Chondrocyte (in vitro differentiated cells): ENCODE measurements at places on chromosomes 2 and 18.

- DNase-seq, result no peak
Observed at GRCh38 chr2:239881561-239882320, 143.4 kb downstream of the NDUFA10 start.

GRCh38 chr2:238868067-238868524 is 20.2 kb downstream of the TWIST2 start:
- no peak for DNase-seq

- no peak for DNase-seq
Observed at GRCh38 chr2:48482769-48483168, 47.2 kb upstream of the STON1 start.

DNA sequence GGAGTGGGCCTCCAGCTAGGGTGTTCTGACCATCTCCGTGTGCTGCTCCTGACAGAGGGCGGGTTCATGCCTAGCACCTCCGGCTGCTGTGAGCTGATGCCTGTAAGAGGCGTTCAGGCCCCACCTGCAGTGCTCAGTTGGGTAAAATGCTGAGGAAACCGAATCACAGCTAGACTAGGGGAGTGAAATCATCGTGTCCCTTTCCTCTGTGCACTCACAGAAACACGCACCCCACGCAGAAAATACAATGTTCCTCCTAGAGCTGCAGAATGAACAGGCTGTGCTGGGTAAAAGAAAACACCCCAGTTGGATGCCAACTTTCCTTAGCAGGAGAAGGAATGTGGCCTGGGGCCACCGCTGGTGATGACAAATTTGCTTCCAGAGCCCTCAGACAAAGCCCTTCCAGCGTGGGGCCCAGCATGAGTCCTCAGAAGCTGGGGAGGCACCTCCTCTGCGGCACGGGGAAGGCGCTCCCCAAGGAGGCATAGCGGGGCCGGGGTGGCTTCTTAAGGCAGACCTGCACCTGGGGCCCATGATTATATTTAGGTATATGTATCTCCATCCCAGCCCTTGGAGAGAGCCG is 16.3 kb upstream of the ARHGEF4 start:
- peak; percentile 73 for DNase-seq

DNA sequence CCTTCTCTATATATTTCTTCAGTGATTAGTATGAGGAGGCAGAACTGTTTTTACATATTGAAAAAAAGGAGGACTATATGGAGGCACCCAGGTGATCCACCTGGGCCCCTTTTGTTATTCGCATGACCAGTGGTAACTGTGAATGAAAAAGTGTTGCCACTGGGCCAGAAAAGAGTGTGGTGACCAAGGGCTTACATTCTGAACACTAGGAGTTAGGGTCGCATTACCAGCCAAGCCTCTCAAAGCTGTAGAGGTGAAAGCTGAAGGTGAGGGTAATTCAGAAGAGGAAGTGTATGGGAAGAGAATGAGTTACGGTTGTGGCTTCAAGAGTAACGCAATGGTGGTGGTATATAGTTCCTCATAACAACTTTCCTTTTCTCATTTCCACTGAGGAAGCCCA is 487.6 kb downstream of the TMEM182 start:
- no peak for DNase-seq

GRCh38 chr2:207805566-207806226 is 36.0 kb upstream of the FZD5 start:
- DNase-seq, result no peak

DNA sequence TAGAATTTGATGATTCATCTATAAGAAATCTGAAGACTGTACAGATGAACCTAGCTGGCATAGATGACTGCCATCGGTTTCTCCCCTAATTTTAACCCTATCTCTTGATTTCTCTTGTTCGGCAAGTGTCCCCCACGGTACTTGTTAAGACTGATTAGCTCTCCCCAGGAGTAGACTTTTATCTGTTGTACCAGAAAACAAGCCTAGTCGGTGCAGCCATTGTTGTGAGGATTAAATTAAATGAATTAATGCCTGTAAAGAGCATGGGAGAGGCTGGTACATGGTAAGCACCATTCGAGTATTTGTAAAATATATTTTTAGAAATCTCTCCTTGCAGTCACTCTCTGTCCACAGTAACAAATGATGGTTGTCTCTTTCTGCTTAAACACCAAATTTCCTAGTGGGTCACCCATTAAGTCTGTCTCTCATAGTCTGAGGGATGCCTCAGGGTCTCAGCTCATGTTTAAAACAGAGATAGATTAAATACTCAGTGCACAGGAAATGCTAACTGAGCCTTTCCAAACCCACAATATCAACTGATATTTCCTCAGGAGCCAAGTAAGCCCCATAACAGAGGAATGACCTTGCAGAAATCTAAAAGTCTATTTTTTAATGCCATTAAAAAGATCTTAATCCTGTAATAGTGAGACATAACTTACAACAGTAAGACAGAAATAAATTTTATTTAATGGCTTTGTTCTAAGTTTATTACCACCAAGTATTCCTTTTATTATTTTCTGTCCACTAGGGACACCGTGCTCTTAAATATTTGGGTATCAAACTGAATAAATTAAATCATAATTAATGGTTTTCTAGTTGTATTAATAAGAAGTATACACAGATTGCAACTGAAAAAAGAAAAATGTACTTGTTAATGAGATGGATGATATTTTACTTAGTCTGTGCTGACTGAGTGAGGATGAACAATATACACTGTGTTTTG is 2.9 kb upstream of the B4GALT6 start:
- no peak for DNase-seq

GRCh38 chr2:23399674-23400261 is 14.8 kb downstream of the KLHL29 start:
- DNase-seq, result no peak

- DNase-seq, result peak; percentile 59
Observed at GRCh38 chr18:79530821-79531220, 135.1 kb downstream of the NFATC1 start.

DNA sequence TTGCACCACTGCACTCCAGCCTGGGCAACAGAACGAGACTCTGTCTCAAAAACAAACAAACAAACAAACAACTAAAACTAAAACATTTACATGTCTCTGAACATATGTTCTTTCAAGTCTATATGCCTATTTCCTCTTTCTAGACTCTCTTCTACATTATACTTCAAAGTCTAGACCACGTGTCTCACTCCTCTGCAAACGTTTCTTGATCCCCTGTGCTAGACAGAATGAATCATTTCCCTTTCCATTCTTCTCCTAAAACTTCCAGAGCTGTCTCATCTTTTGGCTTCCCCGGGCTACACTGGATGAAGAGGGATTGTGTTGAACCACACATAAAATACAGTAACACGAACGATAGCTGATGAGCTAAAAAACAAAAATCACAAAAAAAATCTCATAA is 67.1 kb downstream of the BAZ2B start:
- no peak for DNase-seq

GRCh38 chr2:195861821-195862220 is 204.8 kb downstream of the SLC39A10 start:
- no peak for DNase-seq

DNA sequence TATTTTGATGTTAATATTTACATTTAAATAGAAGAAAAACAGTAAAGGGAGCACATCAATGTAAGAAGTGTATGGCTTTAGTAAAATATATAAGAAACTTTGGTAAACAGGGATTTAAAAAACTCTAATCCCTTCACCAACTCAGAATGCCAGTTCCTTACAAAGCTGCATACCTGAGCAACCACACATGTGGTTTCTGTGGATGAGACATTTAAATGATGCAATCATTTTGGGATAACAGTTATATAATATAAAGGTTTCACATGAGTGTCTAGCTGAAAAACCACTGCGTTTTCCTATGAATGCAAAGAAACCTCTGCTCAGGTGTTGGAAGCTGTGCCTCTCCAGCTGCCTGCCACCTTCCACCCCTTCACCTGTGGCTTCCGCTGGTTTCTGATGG is 209.1 kb upstream of the REV1 start:
- no peak for DNase-seq

GRCh38 chr18:9820127-9820526 is 65.6 kb upstream of the TXNDC2 start:
- no peak for DNase-seq

GRCh38 chr2:138090330-138090729 is 126.1 kb downstream of the HNMT start:
- DNase-seq, result no peak

DNA sequence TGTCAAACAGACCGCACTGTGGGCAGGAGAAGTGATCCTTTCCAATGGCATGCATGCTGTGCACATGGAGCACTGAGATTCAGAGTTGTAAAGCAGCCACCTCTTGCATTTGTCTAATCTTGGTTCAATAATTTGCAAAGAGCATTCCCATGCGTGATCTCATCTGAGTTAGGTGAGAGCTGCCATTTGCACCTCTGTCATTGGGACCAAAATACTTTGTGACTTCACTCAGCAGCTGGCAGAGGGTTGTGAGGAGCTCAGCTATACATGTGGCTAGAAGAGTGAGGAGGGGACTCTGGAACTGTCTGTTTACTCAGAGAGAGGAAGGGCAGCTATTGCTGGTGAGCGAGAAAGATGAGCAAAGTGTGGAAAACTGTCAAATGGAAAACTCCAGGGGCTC is 265.1 kb upstream of the TNP1 start:
- DNase-seq, result no peak

GRCh38 chr2:122627388-122627787 is 871.9 kb downstream of the TSN start:
- DNase-seq, result no peak

GRCh38 chr18:37460604-37461003 is 105.0 kb downstream of the CELF4 start:
- DNase-seq, result no peak

GRCh38 chr18:8946066-8946838 is 156.2 kb upstream of the NDUFV2 start:
- DNase-seq, result no peak

DNA sequence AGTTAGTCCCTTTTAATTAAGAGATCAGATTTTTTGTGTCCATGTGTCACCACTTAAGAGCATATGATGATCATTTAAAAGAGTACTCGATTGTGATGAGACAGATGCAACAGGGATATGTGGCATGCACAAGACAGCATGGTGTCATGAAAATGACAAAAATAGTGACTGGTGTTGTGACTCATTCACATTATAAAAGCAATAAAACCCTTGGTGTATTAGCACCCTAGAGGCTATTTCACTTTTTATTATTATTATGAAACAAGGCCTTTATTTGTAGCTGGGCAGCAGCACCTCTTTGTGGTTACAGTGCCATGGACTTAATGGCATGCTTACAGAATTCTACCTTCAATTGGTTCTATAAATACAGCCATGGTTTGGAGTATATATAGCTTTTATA is 1296.0 kb upstream of the ZEB2 start:
- DNase-seq, result no peak

GRCh38 chr2:112924821-112925220 is 13.9 kb downstream of the IL37 start:
- no peak for DNase-seq

DNA sequence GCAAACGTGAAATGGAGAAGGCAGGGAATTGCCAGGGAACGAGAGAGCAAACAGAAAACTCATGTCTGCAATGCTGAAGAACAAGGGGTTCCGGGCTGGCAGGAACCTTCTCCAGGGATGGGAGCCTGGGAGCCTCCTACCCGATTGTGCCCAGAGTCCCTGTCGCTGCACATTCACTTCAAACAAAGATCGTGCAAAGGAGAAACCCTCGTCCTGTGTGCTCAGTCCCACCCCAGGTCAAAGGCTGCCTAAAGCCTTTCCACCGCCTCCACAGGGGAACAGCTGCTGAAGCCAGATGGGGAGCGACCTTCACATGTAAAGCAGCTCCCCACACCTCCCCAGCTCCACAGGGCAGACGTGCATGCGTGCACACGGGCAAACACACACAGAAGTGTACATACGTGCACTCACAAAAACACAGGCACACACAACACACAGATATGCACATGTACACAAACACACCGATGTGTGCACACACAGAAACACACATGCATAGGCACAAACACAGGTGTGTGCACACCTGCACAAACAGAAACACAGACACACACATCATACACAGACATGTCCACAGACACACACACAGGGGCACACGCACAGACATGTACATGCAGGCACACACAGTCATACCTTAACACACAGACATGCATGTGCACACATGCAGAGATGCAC is 460.1 kb upstream of the SALL3 start:
- DNase-seq, result no peak

DNA sequence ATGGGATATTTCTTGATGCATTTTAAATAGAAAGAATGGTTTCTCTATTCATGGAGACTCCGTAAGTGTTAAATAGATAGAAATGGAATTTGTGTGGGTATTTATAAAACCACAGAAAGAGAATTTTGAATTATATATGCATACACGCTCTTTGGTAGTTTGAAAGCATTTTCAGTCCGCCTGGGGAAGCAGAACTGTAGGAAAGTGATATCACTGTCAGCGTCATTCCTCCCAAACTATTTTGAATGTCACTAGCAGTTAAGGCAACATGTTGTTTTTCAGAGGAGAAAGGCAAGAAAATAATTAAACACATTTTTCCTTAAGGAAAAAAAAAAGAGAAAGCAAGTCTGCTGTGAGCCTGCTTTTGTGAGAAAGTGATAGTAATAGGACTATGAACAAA is 8.7 kb upstream of the ERMN start:
- DNase-seq, result no peak

GRCh38 chr2:236747426-236747825 is 177.8 kb downstream of the ACKR3 start:
- no peak for DNase-seq

DNA sequence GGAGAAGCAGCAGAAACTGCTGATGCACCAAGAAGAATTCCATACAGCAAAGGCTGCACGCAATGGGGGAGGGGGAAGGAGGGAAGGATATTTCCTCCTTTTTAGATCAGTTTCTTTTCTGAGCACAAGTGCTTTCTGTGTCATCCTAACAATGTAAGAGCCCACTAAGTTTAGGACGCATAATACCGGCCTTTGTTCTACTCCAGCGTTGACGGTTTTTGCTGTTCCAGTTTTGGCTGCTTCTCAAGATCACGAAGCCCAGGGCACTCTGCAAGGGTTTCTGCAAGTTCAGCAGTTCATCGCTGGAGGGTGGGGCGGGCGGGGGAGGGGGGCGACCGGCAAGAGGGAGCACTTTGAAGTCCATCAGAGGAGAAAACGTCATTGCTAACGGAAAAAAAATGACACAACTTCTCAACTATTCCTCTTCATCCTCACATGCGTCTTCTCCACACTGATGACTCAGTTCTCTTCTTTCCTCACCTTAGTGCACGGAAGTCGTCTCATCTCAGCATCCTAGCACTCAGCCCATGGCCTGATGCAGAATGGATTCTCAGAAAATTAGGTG is 8.7 kb downstream of the FAM178B start:
- no peak for DNase-seq

GRCh38 chr18:25103468-25104155 is 248.4 kb downstream of the ZNF521 start:
- no peak for DNase-seq

DNA sequence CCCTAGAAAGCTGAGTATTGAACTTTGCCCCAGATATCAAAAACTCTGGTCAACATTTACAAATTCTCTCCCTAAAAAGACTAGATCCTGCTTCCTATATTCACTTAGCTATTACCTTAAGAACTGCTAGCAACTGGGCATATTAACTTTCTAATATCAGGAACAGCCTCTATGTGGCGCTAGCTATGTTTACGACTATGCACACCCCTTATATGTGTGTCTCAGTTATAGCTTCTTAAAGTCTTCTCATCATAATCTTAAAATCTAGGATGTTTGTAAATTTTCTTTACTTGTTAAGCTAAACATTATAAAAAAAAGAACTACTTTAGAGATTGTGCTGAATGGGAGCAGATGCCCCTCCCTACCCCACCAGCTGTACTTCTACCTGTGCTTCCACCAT is 1.7 kb upstream of the STAMBP start:
- DNase-seq, result no peak

GRCh38 chr2:101737478-101738255 is 40.2 kb downstream of the MAP4K4 start:
- no peak for DNase-seq

GRCh38 chr18:44859751-44860439 is 179.2 kb downstream of the SETBP1 start:
- no peak for DNase-seq

- DNase-seq, result peak; percentile 95
Observed at GRCh38 chr2:10043906-10044601, 704 bp downstream of the KLF11 start.
